ENCODE measurements at places on chromosomes 6 and 20. TPM values are rescaled to one million over a fixed set of nuclear protein-coding genes. Genes with fewer than 3 reads are reported as not detected.
A peak's percentile ranks its signal among the peaks of the same experiment; 100 is the strongest.

DNA sequence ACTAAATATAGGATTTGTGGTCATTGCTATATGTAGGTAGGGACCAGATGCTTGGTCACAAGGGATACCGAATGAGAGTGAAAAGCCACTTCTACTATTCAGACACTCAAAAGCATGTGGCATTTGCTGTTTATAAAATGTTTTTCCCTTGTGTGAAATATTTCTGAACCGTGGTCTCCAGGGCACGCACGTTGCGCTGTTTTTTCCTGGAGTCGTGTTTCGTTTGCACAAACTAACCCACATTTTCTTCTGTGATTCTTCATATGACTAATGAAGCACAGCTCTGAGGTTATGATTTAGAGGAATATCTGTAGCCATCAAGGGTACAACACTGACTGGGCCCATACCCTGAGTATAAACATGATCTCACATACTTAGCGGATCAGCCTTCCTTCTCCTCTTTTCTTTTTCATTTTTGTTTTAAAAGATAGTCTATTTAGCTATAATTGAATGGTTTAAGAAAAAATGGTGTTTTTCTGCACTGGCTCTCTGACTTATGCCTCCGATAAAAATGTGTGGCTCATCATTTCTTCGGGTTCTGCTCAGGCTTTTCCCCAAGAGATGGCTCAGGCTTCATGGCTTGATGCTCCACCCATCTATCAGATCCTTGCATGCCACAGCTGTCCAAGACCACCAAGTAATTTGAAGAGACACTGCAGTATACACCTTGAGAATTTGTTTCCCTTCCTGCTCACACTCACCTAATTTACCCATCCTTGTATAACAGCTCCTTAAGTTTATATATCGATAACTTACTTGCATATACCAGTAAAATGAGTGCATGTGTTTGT lies 59.9 kb upstream of the HBS1L start:
- no peak for DNase-seq

- no peak for DNase-seq
These were observed 53.0 kb upstream of the CDKAL1 start for GRCh38 chr6:20481281-20481680.

DNA sequence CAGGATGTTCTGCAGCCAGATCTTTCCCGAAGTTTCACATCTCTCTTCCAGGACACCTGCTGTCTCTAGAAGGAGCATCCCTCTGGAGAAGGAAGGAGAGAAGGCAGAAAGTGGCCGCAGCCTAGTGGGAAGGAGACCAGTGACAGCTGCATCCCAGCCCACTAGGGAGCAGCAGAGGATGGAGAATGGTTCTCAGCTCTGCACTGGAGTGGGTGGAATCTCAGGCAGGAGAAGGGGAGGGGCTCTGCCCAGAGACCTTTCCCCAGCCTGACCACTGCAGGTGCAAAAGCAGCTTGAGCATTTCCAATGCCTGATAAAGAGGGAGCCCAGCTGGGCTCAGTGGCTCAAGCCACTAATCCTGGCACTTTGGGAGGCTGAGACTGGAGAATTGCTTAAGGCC lies 32.3 kb downstream of the NCR2 start:
- peak; percentile 87 for DNase-seq

GRCh38 chr6:32148289-32149091 lies 3.2 kb downstream of the PRRT1 start:
- DNase-seq, result no peak

GRCh38 chr6:35725721-35726438 lies 11.0 kb upstream of the ARMC12 start:
- DNase-seq, result no peak

DNA sequence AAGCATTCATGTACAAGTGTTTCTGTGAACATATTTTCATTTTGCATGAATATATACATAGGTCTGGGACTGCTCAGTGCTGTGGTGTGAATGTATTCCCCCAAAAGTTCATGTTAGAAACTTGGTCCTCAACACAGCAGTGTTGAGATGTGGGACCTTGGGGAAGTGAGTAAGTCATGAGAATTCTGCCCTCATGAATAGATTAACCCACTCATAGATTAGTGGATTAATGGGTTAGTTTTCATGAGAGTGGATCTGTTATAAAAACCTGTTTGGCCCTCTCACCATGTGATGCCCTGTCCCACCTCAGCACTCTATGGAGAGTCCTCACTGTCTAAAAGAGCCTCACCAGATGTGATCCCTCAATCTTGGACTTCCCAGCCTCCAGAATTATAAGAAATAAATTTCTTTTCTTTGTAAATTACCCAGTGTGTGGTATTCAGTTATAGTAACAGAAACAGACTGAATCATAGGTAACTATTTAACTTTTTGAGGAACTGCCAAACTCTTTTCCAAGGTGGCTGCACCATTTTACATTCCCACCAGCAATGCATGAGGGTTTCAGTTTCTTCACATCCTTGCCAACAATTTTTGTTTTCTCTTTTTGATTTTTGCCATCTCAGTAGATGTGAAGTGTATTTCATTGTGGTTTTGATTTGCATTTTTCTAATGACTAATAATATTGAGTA lies 45.3 kb downstream of the QRSL1 start:
- DNase-seq, result no peak

- no peak for DNase-seq
These were observed 216.9 kb downstream of the GMDS start for GRCh38 chr6:2028457-2029038.

- DNase-seq, result no peak
These were observed 116.3 kb downstream of the SCAF8 start for GRCh38 chr6:154849475-154849874.

- no peak for DNase-seq
These were observed 70.3 kb downstream of the MYLK4 start for GRCh38 chr6:2680264-2680922.

GRCh38 chr20:9109566-9109965 lies 40.7 kb downstream of the PLCB4 start:
- DNase-seq, result no peak

DNA sequence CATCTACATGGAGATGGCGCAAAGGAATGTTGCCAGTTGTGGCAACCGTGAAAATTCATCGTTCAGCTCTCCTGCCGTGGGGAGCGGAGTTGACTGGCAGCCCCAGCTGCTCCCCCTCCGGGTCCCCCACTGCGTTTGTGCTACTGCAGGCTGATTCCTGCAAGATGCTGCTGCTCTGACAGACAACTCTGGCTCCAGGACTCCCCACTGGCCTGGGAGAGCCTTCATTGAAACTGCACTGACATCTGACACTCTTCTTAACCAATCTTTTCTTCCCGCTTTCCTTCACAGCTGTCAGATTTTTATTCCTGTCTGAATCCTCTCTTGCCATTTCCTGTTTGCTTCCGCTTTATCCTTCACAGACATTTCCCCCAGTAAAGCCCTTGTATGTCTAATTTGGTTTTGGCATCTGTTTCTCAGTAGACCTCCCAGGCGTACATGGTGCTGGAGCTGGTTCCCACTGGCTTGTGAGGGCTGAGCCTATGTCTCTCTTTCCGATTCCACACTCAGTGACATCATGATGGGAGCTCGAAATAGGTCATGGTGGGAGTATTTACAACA lies 9.5 kb upstream of the ATRN start:
- DNase-seq, result no peak

GRCh38 chr20:57274299-57274698 lies 7.9 kb upstream of the BMP7 start:
- DNase-seq, result no peak

DNA sequence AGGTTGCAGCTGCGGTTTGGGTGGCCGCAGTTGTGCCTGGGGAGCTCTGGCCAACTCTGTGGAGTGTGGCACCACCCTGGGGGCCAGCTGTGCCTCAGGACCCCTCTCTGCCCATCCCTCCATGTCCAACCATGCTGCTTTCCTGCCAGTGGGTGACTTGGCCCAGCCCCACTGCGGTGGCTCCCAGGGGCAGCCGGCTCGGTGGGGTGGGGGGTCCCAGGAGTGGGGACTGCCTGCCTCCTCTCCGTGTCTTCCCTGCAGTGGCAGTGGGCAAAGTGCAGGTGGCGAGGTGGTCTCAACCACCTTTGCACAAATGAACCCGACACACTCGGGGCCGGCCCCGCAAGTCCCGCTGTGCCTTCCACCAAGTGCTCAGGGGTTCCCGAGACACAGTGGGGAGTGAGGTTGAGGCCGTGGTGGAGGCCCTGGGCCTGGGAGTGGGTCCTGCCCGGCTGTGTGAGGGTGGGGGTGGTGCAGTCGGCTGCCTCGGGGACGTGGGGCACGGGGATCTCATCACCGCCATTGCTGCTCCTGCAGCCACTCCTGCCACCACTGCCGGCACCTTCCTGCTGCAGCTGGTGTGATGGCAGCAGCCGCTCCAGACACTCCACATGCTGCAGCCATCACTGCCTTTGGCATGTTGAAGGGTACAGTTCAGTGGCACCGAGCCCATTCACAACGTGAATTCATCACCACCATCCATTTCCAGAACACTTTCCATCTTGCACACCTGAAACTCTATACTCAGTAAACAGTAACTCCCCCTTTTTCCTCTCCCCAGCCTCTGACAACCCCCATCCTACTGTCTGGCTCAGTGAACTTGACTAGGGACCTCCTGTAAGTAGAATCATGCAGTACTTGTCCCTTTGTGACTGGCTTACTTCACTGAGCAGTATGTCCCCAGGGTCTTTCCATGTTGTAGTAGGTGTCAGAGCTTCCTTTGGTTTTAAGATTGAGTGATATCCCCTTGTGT lies 10.7 kb upstream of the SLCO4A1 start:
- no peak for DNase-seq

GRCh38 chr6:89351671-89352277 lies 748 bp downstream of the UBE2J1 start:
- no peak for DNase-seq

DNA sequence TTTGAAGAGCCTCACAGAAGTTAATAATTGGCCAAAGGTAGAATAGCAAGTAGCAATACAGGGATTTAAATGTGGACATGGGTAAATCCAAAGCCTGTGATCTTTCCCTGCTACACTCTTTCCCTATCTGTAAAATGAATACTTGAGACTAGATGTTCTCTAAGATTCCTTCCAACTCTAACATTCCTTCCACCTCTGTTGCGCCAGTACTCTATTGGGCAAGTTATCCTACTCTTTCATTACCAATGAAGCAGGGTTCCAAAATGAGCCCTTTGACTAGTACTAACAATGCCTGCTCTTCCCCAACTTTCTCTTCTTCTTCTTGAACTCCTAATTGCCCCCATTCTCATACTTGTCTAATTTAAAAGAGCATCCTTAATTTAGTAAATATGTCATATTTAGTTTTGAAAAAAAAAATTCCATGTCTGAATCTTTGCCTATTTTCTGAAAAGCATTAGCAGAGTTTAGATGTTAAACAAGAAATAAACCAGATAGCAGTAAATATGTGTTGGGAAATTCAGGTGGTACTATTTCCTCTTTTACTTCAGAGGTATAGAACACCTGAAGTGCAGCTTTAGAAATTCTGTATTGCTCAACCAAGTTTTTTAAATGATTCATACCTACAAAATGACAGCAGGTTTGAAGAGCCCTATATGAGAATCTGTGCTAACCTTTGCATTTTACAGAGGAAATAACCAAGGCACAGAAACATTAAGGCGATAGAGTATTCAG lies 35.1 kb upstream of the RSPO3 start:
- peak; percentile 47 for DNase-seq

- DNase-seq, result no peak
These were observed 45.2 kb downstream of the BACH2 start for GRCh38 chr6:90251295-90251992.

DNA sequence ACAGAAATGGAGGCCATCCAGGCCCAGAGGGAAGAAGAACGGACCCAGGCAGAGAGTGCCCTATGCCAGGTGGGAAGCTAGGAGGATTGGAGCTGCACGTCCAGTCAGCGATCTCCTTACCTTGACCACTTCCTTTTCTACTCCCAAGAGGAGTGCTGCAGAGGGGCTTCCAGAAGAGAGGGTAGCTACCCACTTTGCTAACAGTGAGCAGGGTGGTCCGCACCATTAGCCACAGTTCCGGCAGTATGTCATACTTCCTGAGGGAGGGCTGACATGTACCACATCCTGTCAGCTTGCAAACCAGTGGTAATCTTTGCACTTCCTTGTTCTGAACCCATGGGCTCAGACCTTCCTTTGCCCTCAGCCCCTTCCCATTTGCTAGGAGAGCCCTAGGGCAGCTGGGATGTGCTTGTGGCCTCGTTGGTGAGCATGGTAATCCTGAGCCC lies 35.4 kb downstream of the CEP250 start:
- DNase-seq, result no peak

DNA sequence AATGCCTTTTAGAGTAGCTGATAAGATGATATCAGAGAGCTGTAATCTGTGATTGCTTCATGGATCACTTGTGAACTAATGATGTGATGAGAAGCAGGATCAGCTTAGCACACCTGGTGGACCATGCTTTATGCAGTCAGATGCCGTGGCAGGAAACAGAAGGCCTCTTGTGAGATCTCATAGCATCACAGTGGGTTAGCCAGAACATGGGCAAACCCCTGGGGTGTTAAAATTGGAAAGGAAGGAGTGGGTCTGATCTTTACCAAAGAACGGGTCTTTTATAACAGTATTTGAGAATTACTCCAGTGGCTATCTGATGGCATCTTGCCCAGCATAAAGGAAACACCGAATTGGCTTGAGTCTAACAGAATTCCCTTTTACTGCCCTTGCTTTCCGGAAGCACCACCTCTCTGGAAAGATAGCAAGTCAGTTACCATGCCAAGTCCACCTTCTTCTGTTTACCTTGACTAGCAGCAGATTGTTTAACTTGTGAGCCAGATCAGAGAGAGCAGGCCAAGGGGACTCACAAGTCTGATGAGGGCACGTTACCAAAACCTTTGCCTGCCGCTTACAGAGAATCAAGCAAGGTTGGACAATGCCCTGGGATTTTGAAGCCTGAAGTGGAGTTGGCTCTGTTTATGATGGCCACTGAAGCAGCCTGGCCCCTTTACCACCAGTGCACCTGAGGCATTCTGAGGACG lies 20.9 kb upstream of the SRF start:
- no peak for DNase-seq

GRCh38 chr6:155121699-155122098 lies 126.6 kb downstream of the TIAM2 start:
- no peak for DNase-seq

DNA sequence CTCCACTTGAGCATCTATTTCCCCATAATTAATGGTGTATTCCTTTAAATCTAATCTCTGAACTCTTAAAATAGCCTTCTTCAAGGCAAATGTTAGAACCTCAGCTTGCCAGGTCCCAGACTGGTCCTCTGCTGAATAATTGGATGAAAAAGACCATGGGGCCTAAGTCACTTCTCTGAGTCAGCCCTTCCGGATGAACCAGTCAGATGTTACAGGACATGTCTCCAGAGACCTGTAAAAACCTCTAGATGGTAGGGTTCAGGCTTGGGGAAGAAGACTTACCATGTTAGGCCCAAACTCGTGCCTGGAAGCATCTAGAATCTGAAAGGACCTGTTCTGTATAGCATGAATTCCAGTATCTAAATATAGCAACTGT lies 97.3 kb downstream of the CDKAL1 start:
- no peak for DNase-seq

Gene B3GALT4
- 0.34 TPM for total RNA-seq

Gene SESN1
- total RNA-seq, result 25.3 TPM

Gene CCN2
- 13.8 TPM for total RNA-seq

Gene TDP2
- 47.2 TPM for total RNA-seq

Gene KCNK16
- total RNA-seq, result not detected

Gene TCF21
- total RNA-seq, result not detected

Gene EYS
- not detected for total RNA-seq

Gene TNF
- total RNA-seq, result not detected

Data from Caco-2 (cell line).